Activated CD4-positive, CD25-positive, alpha-beta regulatory T cell (primary cell): ENCODE measurements at places on chromosomes 5 and 9.

GRCh38 chr9:136604823-136605525 is 57.7 kb upstream of the EGFL7 start:
- DNase-seq: no peak

DNA sequence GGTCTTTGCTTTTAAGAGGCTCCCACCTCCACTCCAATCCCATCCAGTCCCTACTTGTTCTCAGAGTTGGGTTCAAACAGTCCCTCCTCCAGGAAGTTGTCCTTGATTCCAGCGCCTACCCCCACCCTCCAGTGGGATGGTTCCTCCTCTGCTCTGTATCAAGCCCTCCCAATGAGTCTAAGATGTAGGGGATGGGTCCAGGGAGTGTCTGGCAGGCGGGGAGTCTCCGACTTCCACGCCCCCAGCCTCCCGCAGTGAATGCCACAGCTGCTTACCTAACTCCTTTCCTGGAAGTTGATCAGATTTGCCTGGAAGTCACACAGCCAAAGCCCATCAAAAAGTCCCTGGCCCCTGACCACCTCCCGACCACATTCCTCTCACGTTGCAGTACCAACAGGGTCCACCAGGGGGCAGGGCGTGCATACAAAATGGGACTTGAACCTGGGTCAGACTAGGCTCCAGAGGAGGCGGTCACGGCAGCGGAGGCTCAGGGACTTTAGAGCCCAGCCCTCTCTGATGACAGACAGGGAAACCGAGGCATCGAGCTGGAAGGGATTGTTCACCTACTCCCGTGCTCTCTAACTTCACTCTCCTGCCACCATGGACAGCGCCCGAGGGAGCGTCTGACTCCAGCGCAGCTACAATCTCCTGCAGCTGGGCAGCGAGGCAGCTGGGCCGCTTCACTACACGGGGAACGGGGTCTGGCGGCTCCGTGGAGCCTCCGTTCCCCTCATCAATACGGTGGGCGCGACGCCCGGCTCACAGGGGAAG is 25.0 kb upstream of the TDRD7 start:
- DNase-seq: no peak

- no peak for DNase-seq
These were observed 20.7 kb downstream of the ACTL7B start for GRCh38 chr9:108834959-108835665.

DNA sequence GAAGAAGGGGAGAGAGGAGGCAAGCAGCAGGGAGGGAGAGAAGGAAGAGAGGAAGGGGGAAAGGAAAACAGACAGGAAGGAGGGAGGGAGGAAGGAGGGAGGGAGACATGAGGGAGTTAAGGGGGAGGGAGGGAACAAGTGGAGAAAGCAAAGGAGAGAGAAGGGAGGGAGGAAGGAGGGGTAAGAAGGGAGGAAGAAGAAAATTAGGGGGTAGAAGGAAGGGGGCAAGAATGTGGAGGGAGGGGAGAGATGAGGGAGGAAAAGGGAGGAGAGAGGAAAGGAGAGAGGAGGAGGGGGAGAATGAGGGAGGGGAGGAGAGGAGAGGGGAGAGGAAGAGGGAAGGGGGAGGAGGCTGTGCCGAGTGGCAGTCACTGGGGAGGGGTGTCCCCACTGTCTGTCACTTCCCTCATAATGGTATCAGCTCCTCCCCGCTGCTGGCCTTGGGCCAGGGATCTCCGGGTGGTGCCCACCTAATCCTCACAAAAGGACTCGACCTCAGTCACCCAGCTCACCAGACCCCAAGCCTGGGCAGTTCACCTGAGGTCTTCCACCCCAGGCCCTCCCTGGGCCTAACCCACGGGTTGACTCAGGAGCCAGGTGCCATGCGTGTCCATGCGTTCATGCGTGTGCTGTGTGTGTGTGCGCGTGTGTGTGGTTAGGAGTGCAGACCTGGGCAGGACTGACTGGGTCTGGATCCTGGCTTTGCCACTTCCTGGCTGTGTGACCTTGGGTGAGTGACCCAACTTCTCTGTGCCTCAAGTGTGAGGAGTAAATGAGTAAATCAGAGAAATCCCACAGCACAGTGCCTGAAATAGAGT is 18.1 kb downstream of the C9orf50 start:
- no peak for DNase-seq

DNA sequence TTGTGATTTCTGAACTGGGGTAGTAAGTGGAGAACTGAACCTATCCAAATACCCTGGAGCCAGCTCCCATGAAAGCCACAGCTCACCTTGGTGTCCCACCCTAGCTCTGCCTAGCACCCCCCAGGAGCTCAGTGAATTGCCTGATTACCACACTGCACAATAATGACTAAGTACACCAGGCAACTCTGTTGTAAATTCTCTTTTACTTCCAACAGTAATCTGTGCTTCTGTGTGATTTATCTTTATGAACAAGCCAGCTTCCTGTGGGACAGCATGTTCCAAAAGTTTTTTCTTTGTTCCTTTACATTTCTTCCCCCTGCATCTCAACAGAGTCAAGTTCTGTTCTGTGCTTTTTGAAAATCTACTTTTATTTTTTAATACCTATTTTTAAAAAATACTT is 22.1 kb upstream of the GRPEL2 start:
- DNase-seq: no peak

DNA sequence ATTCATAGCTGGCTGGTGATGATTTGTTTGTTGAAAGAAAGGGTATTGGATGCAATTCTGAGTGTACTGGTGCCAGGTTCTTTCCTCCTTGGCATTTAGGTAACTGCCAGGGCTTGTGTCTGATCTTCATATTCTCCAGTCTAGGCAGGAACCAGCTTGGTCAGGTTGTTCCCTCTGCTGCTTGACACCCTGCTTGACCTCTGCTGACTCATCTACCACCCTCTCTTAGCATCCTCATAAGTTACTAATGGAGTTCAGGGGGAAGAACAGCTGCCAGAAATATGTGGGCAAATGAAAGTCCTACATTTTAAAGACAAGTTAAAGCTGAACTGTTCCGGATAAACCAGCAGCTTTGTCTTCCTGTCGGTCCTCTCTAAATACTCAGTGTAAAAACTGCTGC is 116.1 kb upstream of the TNC start:
- no peak for DNase-seq

GRCh38 chr5:103526164-103526915 is 36.2 kb downstream of the NUDT12 start:
- DNase-seq: no peak

DNA sequence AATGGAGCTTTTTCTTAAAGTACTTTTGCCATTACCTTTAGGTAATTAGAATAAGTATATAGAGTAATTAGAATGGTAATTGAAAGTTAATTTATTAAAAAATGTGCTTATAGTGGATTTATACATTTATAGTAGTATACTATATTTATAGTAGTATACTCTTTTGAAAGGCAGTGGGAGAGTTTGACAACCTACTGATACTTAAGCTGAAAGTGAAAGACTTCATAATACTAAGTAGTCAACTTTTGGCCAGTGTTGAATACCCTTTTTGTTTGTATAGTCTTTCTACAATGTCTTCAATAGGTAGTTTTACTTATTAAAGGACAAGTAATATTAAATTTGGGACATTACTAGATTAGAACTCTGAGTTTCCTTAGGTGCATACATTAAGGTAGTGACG is 12.9 kb downstream of the SREK1 start:
- DNase-seq: no peak

DNA sequence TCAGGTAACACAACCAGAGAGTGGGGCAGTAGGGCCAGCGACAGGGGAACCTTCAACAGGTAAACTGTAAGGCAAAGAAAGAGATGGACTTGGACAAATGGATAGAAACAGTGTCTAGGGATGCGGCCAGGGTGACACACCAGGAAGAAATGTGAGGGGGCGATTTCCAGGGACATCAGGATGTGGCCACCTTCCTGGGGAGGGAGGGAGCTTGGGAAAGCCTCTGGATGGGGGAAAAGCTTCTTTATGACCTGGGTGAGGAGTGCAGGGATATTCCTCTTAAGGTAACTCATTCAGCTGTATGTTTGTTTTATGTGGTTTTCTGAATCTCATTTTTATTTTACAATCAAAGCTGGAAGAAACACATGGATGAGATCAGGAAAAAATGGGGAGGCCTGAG is 11.9 kb upstream of the NXNL2 start:
- no peak for DNase-seq

GRCh38 chr9:68552700-68553476 is 12.2 kb upstream of the TMEM252 start:
- no peak for DNase-seq

GRCh38 chr5:57692582-57693487 is 210.2 kb upstream of the ACTBL2 start:
- no peak for DNase-seq

- DNase-seq: no peak
These were observed 118.9 kb upstream of the NMUR2 start for GRCh38 chr5:152523964-152524363.

DNA sequence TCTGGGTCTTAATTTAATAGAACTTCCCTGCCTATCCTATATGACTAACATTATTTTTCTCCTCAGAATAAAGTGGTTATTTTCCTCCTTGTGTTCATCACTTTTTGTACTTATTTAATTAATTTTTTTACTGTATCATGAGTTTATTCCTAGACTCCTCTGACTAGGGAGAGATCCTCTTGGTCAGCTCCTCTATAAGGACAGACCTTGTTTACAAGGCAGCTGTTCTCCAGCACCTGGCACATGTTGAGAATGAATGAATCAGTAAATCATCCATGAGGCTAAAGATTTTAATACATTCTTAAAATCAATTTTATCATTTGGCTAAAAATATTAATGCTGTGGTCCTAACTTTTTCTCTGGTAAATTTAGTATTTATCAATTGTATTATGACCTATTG is 139.8 kb downstream of the NUDT12 start:
- no peak for DNase-seq
